Fibroblast of pulmonary artery (primary cell): ENCODE measurements at places on chromosomes 1 and 21.

DNA sequence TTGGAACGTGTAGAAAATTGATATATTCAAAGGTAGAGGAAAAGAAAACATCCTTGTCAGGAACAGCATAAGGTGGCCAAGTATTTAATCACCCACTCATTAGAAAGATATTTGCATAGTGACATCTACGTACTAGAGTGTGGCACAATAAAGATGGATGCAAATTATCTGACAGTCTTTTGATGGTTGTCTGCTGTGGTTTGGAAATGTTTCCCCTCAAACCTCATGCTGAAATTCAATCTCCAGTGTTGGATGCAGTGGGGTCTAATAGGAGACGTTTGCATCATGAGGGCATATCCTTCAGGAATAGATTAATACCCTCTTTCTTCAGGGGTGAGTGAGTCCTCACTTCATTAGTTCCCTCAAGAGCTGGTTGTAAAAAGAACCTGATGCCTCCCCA is 34.1 kb upstream of the RUNX1 start:
- no peak for DNase-seq

DNA sequence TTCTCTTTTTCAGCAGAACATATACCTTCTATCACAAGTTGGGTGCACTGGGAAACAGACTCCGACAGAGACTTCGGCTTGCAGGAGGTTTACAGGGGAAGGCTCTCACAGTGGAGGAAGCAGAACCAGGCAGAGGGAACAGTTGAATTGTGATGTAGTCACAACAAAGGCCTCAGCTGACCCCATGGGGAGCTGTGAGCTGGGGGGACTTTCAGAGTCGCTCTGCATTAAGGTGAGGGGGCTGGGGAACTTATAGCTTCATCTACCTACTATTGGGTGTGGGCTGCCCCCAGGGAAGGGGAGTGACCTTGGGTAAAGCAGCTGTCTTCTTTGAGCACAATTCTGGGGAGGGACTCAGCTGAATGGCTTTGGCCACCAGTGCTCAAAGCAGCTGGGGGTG is 94.9 kb upstream of the POU3F1 start:
- no peak for DNase-seq

DNA sequence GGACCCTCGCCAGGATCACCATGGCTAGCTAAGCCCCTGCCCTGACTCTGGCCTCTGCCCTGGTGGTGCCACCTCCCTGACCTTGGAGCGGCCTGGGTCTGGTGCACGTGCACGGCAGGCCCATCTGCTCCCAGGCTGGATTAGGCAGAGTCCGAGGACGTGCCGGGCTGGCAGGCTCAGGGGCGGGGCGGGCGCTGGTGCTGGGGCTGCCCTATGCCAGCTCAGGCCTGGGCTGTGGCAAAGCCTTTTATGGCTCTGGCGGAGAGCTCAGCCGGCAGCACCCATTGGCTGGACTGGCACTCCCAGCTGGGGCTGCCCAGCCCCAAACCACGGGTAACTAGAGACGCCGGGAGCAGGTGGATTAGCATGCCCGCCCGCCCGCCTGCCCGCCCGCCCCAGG is 17.1 kb upstream of the EDN2 start:
- no peak for DNase-seq

GRCh38 chr1:43835082-43836021 is 98.2 kb upstream of the ARTN start:
- peak; percentile 85 for DNase-seq

- DNase-seq = no peak
These were observed 339.2 kb upstream of the KAZN start for GRCh38 chr1:14259191-14259757.

- DNase-seq = peak; percentile 56
These were observed 75.1 kb downstream of the CAMTA1 start for GRCh38 chr1:6860401-6860800.

- DNase-seq = peak; percentile 95
These were observed 28.2 kb downstream of the VAV3 start for GRCh38 chr1:107936498-107937481.

- peak; percentile 50 for DNase-seq
These were observed 41.0 kb downstream of the GATAD2B start for GRCh38 chr1:153881751-153882150.

DNA sequence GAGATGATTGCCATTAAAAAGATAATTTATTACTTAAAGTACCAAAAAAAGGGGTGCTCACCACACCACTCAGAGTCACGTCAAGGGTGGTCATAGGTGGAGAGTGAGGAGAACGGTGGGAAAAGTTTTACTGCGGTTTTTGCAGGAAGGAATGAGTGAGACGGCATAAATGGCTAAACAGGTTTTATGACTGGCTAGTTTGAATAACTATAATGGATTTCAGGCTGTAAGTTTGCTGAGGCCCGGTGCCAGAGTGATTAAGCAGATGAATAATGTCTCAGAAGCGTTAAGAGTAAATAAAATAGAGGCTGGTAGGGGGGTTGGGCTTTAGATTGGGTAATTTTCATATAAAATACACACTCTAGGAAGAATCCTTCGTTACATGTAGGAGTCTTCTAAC is 1337.8 kb downstream of the AMY1C start:
- no peak for DNase-seq

DNA sequence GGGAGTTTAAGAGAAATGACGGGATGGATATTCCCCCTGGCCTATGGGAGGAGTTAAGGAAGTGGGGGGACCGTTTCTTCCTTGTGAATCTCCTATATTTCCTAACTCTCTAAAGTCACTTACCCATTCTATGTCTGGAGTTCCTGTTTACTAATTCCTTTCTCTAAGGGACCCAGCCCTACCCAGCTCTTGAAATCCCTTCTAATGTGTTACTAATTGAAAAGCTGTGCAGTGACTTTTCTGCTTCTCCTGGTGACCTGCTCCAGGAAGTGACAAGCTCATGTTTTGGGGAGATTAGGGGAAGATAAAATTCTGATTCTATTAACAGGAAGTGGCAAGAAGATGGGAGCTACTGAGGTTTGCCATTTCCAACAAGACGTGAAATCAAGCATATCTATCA is 4.0 kb upstream of the SAMSN1 start:
- no peak for DNase-seq

- DNase-seq = no peak
These were observed 18.1 kb downstream of the DCAF8 start for GRCh38 chr1:160244209-160244608.

DNA sequence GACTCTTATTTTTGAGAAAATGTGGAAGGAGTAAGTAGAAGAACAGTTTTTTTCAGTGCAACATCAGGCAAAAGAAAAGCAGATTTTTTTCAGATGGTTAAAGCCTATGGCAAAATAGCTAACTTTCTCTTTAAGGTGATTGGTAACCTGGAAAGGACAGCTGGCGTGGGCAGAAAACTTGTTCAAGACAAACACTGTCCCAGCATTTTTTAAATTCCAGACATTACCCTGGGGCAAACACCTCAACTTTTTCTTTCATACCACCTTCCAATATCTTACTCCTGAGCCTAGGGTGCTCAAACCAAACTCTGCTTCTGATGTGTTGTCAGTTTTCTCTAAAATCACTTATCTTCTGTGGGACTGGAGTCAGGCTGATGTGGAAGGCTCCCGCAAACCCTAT is 2.7 kb upstream of the LEPR start:
- DNase-seq = no peak

DNA sequence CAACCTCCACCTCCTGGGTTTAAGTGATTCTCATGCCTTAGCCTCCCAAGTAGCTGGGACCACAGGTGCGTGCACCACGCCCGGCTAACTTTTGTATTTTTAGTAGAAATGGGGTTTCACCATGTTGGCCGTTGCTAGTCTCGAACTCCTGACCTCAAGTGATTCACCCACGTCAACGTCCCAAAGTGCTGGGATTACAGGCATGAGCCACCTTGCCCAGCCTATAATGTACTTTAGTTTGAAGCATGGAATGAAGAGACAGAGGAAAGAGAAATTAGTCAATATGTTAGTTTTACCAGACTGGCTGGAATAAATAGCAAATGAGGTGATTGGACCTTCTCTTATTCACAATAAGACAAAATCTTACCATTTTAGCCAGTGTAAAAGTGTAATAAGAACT is 89.0 kb downstream of the GTF2B start:
- DNase-seq = no peak

GRCh38 chr1:76891931-76892622 is 24.8 kb downstream of the ST6GALNAC5 start:
- DNase-seq = no peak
